Kidney epithelial cell (primary cell): ENCODE measurements at places on chromosomes 2 and 18.

DNA sequence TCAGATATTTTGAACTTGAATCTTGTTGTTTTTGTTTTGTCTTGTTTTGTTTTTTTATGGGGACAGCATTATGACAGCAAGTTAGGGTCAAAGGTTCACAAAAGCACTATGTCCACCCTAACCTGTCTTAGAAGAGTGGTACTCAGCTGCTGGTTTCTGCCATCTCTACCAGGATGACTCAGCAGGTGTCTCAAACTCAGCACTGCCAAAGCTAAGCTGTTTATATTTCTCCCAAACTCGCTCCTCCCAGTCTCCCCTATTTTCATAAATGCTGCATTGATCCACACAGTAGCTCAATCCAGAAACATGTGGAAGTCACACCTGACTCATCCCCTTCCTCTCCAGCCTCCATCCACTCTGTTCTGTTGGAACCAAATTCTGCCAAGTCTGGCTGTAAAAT, 134.9 kb downstream of the ZBTB7C start:
- no peak for DNase-seq

DNA sequence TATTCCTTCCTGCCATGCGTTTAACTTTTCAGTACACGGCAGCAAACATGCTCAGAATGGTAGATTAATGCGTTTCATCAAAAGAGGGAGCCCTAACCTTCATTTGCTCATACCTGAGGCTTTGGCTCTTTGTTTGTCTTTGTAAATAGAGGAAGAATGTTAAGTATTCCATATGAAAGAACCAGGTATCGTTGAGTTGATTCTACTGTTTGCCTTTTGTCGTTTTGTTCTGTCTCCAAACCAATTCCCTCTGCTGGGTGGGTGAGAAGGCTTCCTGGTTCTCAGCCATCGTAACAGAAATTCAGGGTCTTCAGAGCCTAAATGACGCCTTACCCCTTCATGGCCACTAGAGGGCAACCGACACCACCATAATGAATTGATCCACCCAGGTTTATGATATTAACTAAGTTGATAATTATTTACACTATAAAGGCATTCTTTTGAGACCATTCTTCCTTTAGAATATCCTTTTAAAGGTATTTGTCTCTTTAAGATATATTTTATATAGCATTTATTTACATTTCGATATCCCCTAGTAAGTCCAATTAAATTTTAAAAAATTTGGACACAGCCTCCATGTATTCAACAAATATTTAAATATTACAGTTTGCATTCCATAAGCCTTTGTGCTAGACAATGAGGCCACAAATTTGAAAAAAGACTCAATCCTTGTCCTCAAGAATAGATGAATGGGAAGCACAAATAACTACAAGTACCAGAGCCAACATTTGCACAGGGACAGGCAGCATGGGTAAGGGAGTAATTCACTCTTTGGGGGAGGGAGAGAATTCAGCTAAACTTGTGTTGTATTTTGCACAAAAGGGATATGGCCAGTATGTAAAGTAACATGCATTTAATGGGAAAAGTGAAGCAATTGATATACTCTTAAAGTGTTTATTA, 48.1 kb downstream of the TIMM21 start:
- peak; percentile 18 for DNase-seq

DNA sequence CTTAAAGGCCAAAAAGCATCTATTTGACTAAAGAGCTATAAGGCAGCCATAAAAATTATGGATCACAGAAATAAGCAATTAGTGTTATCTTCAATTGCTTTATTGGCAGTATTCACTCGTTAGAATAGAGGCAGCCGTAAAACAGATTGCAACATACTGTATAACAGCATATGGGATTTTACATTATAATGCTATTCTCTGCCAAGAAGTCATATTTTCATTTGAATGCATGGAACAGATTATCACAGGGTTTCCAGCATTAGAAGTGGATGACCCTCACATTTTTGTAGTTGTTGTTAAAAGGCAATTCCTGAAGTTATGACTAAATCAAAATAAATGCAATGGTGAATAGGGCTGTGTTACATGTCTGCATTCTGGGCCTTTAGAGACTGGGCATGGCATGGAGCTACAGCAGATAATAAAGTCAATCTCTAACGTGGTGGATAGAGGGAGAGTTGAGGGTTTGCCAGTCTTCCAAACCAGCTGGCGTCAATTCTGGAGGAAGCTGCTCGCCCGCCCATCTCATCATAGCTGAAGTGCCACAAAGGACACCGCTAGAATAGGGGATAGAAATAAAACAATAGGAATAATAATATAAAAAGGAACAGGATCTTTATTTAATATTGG, 155.4 kb upstream of the VRK2 start:
- no peak for DNase-seq

- no peak for DNase-seq
Observed at GRCh38 chr2:170324640-170325046, 146.7 kb downstream of the MYO3B start.

DNA sequence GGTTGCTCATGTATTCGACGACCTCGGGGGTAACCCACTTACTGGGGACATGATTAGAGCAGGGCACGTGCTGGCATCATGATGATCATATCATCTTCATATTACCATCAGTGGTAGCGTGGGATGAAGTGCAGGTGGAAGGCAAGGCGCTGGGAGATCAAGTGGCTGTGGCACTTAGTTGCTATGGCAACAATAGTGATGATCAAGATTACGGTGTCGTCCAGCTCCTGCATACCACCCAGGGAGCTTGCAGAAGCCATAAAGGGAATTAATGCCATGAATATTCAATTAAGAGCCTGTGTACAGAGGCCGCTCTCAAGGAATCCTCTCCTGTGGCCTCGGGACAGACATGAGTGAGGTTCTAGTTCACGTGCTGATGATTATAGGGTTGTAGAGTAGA, 237.2 kb upstream of the COPS8 start:
- DNase-seq, result no peak

DNA sequence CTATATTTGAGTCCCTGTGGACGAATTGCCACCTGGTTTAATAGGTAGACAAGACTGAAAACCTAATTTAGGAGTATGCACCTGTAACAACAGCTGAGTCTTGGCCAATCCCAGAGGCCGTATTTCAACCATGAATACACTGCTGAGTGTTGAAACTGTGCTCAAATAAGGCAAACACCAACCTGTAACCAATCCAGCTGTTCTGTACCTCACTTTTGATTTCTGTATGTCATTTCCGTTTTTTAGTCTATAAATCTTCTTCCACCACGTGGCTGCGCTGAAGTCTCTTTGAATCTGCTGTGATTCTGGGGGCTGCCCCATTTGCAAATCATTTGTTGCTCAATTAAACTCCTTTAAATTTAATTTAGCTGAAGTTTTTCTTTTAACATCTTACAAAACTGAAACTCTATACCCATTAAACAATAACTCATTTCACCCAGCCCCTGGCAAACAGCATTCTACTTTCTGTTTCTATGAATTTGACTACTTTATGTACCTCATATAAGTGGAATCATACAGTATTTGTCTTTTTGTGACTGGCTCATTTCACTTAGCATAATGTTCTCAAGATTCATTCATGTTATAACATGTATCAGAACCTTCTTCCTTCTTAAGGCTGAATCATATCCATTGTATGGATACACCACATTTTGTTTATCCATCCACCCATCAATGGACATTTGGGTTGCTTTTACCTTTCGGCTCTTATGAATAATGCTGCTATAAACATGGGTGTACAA, 7.5 kb upstream of the YPEL5 start:
- DNase-seq, result no peak

DNA sequence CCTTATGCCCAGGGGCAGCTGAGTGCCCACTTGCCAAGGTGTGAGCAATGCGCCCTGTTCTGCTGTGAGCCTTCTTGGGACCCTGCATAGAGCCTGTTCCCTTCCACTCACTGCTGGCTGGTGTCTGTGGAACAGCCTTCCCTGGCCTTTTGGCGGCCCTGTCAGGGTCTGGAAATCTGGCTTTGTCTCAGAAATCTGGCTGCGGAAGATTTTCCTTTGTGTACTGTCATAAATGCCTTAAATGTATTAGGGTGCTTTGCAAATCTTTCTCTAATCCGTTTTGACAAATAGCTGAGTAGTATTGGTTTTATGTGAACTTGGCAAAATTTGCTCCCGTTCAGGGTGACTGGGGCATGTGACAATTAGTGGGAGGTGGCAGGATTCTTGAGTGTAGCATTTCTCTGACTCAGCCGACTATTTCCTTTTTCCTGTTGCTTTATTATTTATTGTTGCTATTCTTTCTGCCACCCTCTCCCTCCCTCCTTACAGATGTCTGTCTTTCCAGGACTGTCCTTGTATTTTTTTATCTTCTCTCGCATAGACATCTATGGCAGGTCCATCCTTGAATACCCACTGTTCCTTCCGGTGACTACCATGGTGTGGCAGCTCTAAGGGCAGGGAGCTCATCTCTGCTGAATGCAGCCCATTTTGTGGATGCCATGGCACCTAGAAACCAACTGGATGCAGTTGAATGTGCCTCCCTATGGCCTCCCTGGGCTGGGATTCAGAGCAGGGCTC, 41.8 kb downstream of the LDLRAD4 start:
- no peak for DNase-seq

GRCh38 chr2:71950256-71951082, 197.2 kb downstream of the CYP26B1 start:
- no peak for DNase-seq

DNA sequence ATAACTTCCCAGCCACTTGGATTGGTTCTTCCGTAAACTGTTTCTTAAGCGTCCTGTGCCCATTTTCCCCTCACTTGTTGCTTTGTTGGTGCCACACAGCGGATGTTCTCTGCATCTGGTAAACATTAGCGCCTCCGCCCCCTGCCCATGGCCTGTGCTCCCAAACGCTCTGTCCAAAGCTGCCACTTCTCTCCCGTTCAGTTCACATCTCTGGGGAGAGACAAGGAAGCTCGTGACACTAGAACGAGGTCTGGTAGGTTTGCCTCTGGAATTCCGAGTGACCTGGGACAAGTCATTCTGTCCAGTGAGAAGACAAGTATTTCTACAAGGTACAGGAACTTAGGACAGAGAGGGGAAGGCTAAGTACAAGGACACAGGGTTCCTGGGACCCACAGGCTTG, 9.4 kb downstream of the COPS9 start:
- no peak for DNase-seq

GRCh38 chr2:104502901-104503300, 351.0 kb upstream of the POU3F3 start:
- DNase-seq, result no peak
